ENCODE measurements at places on chromosomes 4 and X. TPM values are rescaled to one million over a fixed set of nuclear protein-coding genes. Genes with fewer than 3 reads are reported as not detected.

GRCh38 chr4:126427853-126428252 is 1113.1 kb downstream of the FAT4 start:
- H3K27ac ChIP-seq, result no peak overlapping the region
- H3K4me1 ChIP-seq, result no peaks in the 10 kb centered on the region
- H3K36me3 ChIP-seq, result no peaks in the 10 kb centered on the region
- DNase-seq, result no peak

DNA sequence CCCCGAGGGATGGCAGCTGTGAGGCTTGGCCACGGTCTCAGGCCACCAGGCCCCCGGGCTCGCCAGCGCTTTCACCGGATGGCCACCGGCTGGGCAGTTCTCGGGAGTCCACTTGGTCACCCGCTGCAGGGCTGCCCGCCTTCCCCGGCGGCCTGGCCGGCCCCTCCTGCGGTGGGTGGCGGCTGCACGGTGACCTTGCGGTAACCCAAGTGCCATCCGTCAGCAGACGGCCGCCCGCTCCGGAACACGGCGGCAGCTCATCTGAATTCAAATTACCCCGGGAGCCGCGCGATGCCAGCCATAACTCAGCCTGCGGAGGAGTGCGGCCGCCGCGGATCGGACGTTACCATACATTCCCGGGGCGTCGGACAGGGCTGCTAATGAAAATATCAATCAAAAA is 60.7 kb downstream of the FAM53A start:
- H3K36me3 ChIP-seq, result peaks cover 9% of the 10 kb centered on the region
- peaks cover 9% of the 10 kb centered on the region for H3K4me1 ChIP-seq
- peaks cover 2% of the 10 kb centered on the region for H3K27me3 ChIP-seq
- H3K4me3 ChIP-seq, result no peak overlapping the region
- H3K27ac ChIP-seq, result no peak overlapping the region

DNA sequence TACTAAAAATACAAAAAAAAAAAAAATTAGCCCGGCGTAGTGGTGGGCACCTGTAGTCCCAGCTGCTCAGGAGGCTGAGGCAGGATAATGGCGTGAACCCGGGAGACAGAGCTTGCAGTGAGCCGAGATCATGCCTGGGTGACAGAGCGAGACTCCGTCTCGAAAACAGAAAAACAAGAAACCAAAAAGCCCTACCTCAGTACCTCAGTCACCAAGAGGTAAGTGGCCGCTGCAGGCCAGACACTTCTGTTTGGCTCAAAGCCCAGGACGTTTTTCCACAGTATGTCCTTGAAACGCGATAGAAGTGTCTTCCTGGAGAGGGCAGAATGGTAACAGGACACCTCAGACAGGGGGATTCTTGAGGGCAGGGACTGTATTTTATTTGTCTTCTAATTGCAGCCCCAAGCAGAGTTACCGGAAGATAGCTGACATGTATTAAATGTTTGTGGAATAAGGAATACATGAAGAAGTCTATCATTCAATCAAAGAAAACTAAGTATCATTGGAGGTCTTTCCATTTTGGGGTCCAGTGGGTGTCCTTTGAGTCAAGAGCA is 63.6 kb downstream of the CLNK start:
- no peak overlapping the region for H3K4me3 ChIP-seq
- H3K27me3 ChIP-seq, result no peaks in the 10 kb centered on the region
- DNase-seq, result no peak
- H3K36me3 ChIP-seq, result no peaks in the 10 kb centered on the region
- H3K4me1 ChIP-seq, result peaks cover 2% of the 10 kb centered on the region

DNA sequence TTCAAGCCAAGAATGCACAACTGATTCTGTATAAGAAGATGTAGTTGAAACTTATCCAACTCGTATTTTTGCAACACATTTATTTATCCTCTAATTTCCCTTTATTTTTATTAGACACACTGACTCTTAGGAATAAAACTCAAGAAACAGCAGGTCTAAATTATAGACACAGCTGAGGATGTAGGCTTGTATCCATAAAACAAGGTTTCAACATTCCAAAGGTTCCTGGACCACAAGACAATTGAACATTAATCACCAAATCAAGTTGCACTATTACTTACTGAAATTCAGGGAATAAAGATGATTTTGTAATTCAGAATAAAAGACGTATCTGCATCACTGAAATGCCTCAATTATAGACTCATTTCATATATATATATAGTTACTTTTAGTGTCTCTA is 683.5 kb upstream of the GRIA3 start:
- H3K4me3 ChIP-seq, result no peak overlapping the region
- no peak for DNase-seq
- no peaks in the 10 kb centered on the region for H3K27me3 ChIP-seq
- no peaks in the 10 kb centered on the region for H3K4me1 ChIP-seq

GRCh38 chr4:133600008-133600407 is 450.9 kb downstream of the PCDH10 start:
- no peaks in the 10 kb centered on the region for H3K27me3 ChIP-seq
- H3K4me3 ChIP-seq, result no peak overlapping the region
- no peak for DNase-seq
- no peaks in the 10 kb centered on the region for H3K36me3 ChIP-seq
- H3K4me1 ChIP-seq, result no peaks in the 10 kb centered on the region

GRCh38 chr4:30744957-30745640 is 24.9 kb downstream of the PCDH7 start:
- no peaks in the 10 kb centered on the region for H3K27me3 ChIP-seq
- no peak overlapping the region for H3K4me3 ChIP-seq
- no peak for DNase-seq
- no peak overlapping the region for H3K27ac ChIP-seq
- H3K4me1 ChIP-seq, result no peaks in the 10 kb centered on the region

- H3K36me3 ChIP-seq, result no peaks in the 10 kb centered on the region
- no peak overlapping the region for H3K4me3 ChIP-seq
- no peak for DNase-seq
- no peaks in the 10 kb centered on the region for H3K4me1 ChIP-seq
- no peaks in the 10 kb centered on the region for H3K27me3 ChIP-seq
Measured at GRCh38 chrX:24761306-24761705, 67.6 kb downstream of the POLA1 start.

DNA sequence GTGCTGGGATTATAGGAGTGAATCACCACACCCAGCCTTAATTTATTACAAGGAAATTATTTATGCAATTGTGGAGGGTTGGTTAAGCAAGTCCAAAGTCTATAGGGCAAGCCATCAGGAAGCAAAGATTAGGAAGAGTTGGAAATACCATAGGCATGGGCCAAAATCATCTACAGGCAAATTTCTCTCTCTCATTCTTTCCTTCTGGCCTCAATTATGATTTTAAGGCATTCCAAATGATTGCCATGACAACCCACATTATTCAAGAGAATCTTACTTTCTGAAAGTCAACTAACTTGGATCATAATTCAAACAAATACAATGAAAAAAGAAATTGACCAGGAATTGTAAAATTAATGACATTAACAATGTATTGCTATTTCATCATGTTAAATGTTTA is 400.8 kb downstream of the GPM6A start:
- DNase-seq, result no peak
- H3K36me3 ChIP-seq, result no peaks in the 10 kb centered on the region
- no peaks in the 10 kb centered on the region for H3K4me1 ChIP-seq

DNA sequence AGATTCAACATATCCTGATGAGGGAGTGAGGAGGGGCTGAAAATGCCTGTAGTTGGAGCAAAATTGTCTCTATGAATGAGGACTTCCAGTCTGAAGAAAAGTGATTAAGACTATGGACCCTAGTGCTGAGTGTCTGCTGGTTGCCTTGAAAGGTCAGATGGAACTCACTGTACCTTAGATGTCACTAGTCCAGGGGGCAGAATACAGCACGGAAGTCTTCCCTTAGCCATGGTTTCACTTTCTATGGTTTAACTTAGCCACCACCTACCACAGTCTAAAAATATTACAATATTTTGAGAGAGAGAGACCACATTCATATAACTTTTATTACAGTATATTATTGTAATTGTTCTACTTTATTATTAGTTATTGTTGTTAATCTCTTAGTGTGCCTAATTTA is 223.1 kb downstream of the FMR1NB start:
- no peak overlapping the region for H3K4me3 ChIP-seq
- H3K27me3 ChIP-seq, result no peaks in the 10 kb centered on the region
- H3K4me1 ChIP-seq, result no peaks in the 10 kb centered on the region
- no peak overlapping the region for H3K27ac ChIP-seq
- DNase-seq, result no peak
- no peaks in the 10 kb centered on the region for H3K36me3 ChIP-seq

GRCh38 chrX:119783026-119783425 is 8.4 kb downstream of the RPL39 start:
- H3K4me3 ChIP-seq, result no peak overlapping the region
- H3K4me1 ChIP-seq, result no peaks in the 10 kb centered on the region
- H3K27ac ChIP-seq, result no peak overlapping the region
- H3K27me3 ChIP-seq, result no peaks in the 10 kb centered on the region
- peaks cover 11% of the 10 kb centered on the region for H3K36me3 ChIP-seq

The MYOZ2 gene
- total RNA-seq, result 0.66 TPM

The FGD1 gene
- total RNA-seq, result 9.9 TPM

The SYTL5 gene
- 12.8 TPM for total RNA-seq

The TCP11X2 gene
- total RNA-seq, result 0.39 TPM

The NHS gene
- 17.7 TPM for total RNA-seq

The HS3ST1 gene
- 4.8 TPM for total RNA-seq

The GPR143 gene
- 3.7 TPM for total RNA-seq

The CENPVL1 gene
- total RNA-seq, result 2.0 TPM

The BST1 gene
- 14.1 TPM for total RNA-seq

Data from spinal cord (tissue), 10 donors.